Aorta (tissue), 5 donors: ENCODE measurements at places on chromosomes 3 and 15. TPM values are rescaled to one million over a fixed set of nuclear protein-coding genes. Genes with fewer than 3 reads are reported as not detected.

DNA sequence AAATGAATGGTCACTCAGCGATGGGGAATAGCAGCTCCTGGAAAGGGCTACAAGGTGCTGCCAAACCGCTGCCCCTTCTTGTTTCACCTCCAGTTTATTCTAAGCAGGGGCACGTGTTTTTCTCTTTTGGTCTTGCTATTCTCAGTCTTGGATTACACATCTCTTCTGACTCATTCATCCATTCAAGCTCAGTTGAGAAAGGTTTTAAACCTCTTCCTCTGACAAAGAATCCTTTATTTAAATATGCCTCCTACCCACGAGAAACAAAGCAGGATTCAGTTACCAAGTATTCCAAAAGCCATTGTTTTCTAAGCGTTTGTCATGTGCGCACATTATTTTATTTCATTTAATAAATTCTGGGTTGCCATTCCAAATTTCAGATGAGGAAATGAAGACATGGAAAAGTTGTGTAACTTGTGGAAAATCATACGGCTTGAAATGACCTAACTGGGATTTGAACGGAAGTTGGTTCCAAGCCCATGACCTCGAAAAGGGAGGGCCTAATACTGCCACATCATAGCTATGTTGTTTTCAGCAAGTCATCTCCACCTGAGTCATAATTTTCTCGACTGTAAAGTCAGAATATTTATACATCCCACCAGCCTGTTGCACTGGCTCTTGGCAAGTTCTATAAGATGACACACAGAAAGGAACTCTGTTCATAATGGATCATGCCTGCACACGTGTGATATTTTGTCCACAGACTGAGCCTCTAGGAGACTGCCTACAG is 292.0 kb upstream of the SLCO3A1 start:
- H3K4me3 ChIP-seq: no peak overlapping the region
- no peaks in the 10 kb centered on the region for H3K4me1 ChIP-seq
- DNase-seq: no peak

DNA sequence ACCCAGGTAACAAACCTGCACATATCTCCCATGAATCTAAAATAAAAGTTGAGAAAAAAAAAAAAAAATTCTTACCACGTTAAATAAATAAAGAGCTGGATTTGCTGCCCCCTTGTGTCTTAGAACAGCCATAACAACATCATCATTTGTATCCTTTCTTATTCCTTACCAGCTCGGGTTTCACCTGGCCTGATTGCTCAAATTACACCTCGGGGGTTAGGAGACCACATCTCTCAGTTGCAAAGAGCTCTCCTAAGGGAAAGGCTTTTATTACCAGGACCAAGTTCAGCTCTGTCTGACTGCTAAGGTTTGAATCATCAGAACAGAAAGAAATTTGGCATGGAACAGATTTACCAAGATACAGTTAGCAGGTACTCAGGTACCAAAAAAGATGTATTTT is 25.8 kb upstream of the RPL39L start:
- H3K27ac ChIP-seq: no peak overlapping the region
- DNase-seq: no peak
- H3K27me3 ChIP-seq: no peaks in the 10 kb centered on the region

DNA sequence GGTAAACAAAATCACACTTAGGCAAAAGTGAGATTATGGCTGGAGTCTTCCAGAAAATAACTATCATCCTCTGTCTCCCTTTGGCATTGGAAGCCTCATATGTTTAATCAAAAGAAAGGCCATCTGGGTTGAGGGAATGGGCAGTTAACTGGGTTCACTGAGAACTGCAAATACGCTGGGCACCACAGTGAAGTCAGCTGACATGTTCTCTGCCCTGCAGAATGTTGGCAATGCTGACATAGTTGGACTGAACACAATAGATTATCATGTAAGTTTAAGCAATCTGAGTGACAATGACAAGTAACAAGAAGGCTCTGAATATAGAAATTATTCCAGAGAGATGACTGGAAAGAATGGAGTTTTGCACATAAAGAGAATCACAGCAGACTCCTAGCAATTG is 43.8 kb upstream of the SLC25A26 start:
- no peaks in the 10 kb centered on the region for H3K36me3 ChIP-seq
- H3K27me3 ChIP-seq: no peaks in the 10 kb centered on the region
- H3K4me3 ChIP-seq: no peak overlapping the region
- no peak overlapping the region for H3K27ac ChIP-seq

GRCh38 chr3:123036352-123037014 is 8.9 kb upstream of the SEMA5B start:
- H3K4me3 ChIP-seq: no peak overlapping the region
- H3K27ac ChIP-seq: no peak overlapping the region
- no peaks in the 10 kb centered on the region for H3K36me3 ChIP-seq
- no peak for DNase-seq
- H3K27me3 ChIP-seq: no peaks in the 10 kb centered on the region

DNA sequence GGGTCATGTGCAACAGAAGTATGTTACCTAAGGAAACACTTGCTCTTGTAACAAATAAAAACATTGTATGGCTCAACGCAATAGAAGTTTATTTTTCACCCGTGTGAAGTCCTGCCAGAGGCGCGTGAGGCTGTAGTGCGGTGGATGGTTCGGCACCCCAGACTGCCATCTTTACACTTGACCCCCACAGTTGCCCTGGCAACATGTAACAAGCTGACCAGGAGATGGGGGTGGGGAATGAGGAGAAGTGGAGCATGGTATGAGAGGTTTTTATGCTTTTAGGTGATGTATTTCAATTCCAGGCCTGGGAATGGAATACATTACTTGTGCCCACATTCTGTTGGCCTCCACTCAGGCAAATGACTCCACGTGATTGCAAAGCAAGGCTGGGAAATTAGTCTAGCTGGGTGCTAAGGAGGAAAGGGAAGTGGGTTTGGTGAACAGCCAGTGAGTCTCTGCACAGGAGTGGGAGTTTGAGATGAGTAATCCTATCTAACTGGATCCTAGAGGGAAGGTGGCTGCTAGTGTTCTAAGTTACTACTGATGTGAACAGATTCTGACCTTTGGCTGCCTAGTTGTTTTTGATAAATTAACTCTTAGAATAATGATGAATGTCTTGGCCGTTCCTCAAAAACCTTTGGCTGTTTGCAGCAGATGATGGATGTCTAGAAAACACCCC is 33.8 kb upstream of the GREM1 start:
- H3K36me3 ChIP-seq: no peaks in the 10 kb centered on the region
- peaks cover 4% of the 10 kb centered on the region for H3K4me1 ChIP-seq
- no peaks in the 10 kb centered on the region for H3K27me3 ChIP-seq
- H3K27ac ChIP-seq: no peak overlapping the region
- no peak overlapping the region for H3K4me3 ChIP-seq
- DNase-seq: peak; percentile 67

DNA sequence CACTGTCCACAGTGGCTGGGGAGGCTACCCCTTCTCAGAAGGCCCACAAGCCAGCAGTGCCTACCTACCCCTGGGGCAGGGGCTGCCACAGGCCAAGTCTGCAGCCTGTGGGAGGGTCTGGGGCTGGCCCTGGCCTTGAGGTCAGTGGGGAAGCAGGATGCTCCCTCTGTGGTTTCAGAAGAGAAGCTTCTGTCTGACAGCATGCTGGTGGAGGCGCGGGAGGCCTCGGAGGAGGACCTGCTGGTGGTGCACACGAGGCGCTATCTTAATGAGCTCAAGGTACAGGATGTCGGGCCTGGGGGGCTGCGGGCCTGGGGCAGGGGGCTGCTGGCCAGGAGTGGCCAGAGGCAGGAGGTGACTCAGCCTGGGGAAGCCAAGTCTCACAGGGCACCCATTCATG is 3.2 kb downstream of the HDAC11 start:
- no peaks in the 10 kb centered on the region for H3K4me1 ChIP-seq
- no peak overlapping the region for H3K27ac ChIP-seq
- no peaks in the 10 kb centered on the region for H3K27me3 ChIP-seq
- H3K36me3 ChIP-seq: no peaks in the 10 kb centered on the region
- DNase-seq: peak; percentile 62

Gene IL17RD
- total RNA-seq: 17.0 TPM

Gene SMCO1
- not detected for total RNA-seq
